ENCODE measurements at places on chromosomes 12 and 14.

DNA sequence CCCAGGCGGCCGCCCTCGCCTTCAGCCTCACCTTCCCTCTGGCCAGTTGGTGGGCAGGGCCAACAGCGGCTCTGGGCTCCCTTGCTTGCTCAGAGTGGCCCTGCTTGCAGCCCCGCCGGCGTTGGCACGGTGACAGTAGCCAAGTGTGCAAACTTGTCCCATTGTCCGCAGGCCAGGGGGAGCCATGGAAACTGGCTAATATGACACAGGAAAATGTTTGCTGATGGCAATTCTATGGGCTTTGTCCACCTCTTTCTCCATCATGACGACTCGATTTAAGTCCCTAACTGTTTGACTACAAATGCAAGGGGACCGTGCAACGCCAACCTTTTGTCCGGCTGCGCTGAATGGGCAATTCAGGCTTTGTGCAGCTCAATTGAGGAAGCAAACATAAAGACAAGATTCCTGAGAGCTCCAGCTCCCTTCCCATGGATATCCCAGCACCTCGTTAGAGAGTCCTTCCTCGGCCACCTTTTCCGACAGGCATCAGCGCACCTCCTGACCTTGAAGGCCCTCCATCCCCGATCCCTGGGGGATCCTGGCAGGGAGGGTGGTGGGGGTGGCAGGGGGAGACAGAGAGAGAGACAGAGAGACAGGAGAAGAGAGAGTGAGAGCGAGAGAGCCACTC lies 785 bp upstream of the FAM181A start:
- DNase-seq: no peak

- DNase-seq: no peak
Measured at GRCh38 chr14:60815371-60815770, 80.8 kb downstream of the MNAT1 start.

GRCh38 chr12:65705380-65705876 lies 118.9 kb upstream of the HMGA2 start:
- no peak for DNase-seq

GRCh38 chr12:14828892-14829291 lies 14.4 kb downstream of the ART4 start:
- DNase-seq: no peak

- DNase-seq: no peak
Measured at GRCh38 chr12:26939953-26940352, 1.7 kb downstream of the FGFR1OP2 start.

DNA sequence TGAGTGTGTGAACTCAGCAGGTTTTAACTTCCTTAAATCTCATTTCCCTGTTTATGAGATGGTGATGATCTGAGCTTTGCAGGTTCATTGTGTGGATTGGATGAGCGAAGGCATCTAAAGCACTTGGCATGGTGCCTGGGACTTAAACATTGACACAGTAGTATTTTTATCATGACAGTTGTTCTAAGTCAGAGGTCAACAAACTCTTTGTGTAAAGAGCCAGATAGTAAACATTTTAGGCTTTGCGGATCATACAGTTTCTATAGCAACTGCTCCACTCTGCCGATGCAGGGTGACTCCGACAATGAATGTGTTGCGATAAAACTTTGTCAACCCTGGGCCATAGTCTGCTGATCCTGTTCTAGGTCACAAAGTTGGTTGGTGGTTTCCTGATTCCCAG lies 25.2 kb downstream of the SLC24A4 start:
- DNase-seq: no peak

DNA sequence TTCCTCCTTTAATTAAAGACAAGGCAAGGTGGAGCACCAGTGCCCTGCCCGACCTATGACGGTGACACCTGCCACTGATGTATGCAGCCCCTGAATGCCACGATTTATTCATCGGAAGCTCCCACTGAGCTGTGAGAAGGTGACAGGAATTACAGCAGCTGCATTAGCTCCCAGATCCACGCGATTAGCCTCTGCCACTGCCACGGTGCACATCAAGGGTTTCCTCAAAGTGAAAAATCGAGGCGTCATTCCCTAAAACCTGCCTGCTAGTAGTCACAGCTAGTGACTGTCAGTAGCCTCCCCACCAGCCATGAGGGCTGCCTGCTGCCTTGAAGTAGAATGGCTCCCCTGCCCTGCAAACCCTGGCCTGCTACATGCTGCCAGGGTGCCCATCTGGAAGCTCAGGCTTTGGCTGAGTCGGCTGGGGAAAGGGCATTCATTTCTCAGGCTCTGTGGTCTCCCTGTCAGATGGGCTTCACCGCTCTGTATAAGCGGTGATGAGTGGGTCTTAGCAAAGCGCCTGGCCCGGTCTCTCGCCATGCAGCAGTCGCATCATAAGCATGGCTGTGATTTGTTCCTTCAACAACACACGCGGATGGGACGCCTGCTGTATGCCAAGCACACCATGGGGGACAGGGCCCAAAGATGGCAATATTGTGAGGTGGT lies 8.2 kb upstream of the BCL11B start:
- no peak for DNase-seq

DNA sequence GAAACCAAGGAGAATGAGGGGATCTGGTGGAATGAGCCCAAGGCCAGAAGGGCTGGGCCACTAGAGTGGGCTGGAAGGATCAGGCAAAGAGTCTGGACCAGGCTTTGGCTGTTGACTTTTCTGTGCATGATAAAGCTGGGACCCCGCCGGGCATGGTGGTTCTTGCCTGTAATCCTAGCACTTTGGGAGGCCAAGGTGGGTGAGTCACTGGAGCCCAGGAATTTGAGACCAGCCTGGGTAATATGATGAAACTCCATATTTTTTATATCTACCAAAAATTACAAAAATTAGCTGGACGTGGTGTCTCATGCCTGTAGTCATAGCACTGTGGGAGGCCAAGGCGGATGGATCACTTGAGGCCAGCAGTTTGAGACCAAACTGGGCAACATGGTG lies 393 bp upstream of the KLHL33 start:
- no peak for DNase-seq

DNA sequence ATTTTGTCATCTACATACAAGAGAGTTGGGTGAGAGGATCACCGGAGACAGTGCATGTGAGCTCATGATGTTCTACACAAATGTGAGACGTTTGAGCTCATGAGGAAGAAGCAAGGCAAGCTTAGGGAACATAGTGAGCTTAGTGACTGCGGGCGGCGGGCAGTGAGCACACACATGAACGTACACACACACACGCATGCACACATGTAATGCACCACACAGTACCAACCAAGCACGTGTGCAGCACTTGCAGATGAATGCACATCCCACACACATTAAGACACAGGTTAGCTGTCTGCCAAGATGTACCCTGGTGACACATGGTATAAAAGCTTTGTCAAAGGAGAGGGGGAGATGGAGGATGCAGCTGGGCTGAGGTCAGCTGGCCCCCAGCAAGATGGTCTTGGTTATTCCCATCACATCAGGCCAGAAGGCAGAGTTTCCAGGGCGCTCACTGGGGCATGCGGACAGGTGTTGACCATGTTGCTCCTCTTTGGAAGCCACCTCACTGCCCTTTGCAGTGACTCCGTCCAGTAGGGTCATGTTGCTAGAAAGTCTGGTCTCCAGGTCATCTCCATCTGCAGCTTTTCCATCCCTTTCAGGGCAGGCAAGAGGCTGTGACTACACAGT lies 8.7 kb upstream of the CACNA2D4 start:
- DNase-seq: no peak

GRCh38 chr14:90111895-90112534 lies 50.2 kb downstream of the KCNK13 start:
- no peak for DNase-seq

GRCh38 chr12:2523317-2523716 lies 271.5 kb upstream of the FKBP4 start:
- DNase-seq: no peak

GRCh38 chr12:87923361-87923760 lies 105.8 kb downstream of the C12orf50 start:
- DNase-seq: no peak

DNA sequence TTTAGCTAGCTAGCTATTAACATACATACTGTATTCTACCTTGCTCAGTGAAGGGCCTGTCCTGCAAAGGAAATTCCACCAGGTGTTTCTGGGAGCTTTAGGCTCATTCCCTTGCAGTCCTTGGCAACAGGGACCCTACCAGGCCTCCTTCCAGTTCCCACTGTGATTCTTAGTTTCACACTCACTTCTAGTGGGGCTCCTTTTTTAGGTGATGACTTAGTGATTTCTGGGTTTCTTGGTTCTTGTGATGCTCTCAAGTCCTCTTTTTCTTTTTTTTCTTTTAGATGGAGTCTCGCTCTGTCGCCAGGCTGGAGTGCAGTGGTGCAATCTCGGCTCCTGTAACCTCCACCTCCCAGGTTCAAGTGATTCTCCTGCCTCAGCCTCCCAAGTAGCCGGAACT lies 10.4 kb upstream of the STRN3 start:
- no peak for DNase-seq

DNA sequence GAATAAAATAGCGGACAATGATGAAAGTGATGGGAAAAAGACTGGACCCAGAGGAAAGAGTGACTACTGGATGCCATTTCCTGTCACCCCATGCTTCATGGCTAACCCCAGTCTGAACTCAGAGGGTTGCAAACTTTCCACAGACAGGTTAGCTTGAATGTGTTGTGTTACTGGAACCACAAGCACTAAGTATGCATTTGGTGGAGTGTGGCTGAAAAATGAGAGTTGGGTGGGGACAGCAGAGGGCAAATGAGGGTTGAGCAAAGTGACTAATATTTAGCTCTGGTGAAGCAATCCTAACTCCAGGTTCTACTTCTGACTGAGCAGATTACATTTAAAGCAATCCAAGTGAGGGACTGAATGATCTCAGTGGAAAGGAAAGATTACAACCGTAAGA lies 1.6 kb downstream of the SLC16A7 start:
- peak; percentile 43 for DNase-seq

DNA sequence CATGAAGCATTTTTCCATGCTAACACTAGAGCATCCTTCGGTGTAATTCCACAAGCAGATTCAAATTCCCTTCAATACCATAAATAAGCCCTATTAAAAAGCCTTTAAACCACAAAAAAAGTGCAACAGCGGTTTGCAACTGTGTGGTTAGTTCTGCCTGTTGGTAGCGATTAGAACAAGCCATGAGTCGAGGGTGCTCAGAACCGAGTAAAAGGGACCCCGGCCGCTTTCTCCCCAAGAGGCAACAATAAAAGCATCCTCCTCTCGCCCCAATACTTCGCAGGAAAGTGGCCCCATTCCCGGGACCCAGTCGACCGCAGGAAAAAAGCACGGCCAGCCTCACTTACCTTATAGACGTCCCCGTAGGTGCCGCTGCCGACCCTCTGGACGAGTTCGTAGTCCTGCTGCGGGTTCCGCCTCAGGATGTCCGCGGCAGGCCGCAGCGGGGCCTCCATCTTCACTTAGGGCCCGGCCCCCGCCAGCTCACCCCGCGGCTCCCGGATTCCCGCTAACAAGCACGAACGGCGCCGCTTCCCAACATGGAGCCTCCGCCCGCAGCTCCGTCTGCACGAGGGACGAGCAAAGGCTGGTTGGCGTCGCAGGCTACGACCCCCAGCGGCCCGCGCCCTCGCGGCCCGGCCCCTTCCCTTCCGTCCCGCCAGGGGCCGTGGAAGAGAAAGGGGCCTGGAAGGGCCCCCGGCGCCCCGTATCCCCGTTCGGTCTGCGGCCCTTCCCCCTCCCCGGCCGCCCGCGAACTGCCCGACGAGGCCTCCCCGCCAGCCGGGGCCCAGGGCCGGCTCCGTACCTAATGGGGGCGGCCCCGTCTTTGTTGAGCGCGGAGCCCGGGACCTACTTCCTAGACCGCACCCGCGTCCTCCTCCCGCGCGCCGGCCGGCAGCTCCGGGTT lies 521 bp downstream of the MAP4K5 start:
- no peak for DNase-seq

DNA sequence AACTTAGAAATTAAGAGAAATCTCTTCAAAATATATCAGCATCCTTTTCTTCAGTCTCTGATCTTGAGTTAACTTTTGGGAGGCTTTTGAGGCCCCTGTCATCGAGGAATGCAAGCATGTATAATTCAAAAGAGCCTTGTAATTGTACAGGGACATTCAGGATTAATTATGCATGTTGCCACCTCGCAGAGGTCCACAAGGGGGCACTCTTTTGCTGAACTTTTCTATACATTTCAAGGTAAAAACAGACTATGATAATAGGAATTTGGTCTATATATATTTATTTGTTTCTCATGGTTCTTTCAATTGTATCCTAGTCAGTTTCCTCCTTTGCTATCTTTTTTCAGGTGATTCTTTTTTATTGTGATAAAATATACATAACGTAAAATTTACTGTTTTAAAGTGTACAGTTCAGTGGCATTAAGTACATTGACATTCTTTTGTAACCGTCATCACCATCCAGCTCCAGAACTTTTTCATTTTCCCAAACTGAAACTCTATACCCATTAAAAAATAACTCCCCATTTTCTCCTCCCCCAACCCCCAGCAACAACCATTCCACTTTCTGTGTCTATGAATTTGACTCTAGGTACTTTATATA lies 47.0 kb upstream of the SLC2A13 start:
- no peak for DNase-seq

GRCh38 chr14:36525746-36526099 lies 5.7 kb upstream of the NKX2-1 start:
- DNase-seq: no peak

DNA sequence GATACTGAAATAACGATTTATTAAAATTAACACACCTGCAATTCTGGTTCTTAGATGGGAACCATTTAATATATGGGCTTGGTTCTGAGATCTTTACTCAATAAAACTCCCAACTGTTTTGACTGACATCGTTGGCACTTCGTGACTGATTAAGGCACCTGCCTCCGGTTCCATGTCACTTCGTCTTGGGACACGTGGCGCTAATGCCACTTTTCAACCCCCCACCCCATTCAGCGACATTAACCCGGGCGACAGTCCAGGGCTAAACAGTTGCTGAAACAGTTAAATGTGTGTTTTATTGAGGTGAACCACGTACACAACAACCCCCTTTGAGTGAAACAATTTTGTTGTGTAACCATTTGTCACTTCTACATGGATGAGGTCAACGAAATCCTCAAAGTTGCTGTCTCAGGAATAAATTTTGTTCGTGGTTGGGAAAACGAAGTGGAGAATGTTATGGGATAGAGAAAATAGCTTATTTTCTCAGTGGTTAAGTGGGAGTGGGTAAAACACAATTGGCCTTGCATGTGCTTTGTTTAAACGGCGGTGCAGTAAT lies 9.9 kb upstream of the SLC38A2 start:
- no peak for DNase-seq

DNA sequence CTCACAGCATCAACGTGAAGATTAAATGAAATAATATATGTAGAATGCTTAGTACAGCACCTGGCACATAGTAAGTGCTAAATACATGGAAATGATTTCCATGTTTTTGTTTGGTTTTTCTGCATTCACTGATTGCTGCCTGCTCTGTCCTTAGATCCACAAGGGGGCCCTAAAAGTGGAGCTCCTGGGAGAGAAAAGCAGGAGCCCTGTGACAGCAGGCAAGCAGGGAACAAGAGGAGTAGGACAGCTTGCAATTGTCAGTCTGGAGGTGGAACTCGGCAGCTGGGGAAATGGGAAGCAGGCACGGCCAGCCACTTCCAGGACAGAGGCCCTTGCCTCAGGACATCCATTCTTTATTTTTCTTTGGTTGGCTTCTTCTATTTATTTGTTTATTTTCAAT lies 292.9 kb downstream of the BMP4 start:
- DNase-seq: no peak

- no peak for DNase-seq
Measured at GRCh38 chr14:82224610-82225009, 691.0 kb upstream of the SEL1L start.

Data from stimulated activated CD8-positive, alpha-beta memory T cell treated with anti-CD3 and anti-CD28 coated beads, Interleukin-12 subunit alpha, Interleukin-12 subunit beta, amount 100 ng/mL, for 1 hour (primary cell).